Ovary (tissue), 10 donors: ENCODE measurements at places on chromosomes 2 and 18.

- DNase-seq, result no peak
Measured at GRCh38 chr2:111665011-111665410, 219.0 kb downstream of the ANAPC1 start.

GRCh38 chr18:77173275-77174030 lies 40.9 kb upstream of the MBP start:
- no peak for DNase-seq

- DNase-seq, result no peak
Measured at GRCh38 chr18:75209951-75210258, 692 bp upstream of the TSHZ1 start.

- DNase-seq, result no peak
Measured at GRCh38 chr18:58315739-58316215, 271.8 kb downstream of the NEDD4L start.

DNA sequence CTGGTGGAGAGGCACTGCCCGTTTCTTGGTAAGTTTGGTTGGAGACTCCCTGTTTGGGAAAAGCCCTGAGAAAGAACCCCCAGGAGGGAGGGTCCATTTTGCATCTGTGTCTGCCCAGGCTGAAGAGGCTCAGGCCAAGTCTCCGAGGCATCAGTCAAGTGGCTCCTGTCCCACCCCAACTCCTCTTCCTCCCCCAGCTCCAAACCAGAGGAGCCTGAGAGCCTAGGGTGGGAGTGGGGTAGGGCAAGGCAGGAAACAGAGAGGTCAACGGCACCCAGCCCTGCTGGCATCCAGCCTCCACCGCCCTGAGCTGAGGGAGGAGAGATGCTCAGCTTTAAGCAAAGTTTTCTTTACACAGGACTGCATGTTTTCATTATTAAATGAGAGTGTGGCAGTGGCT lies 38.2 kb downstream of the CYP27C1 start:
- no peak for DNase-seq

GRCh38 chr18:77777163-77777562 lies 527.5 kb downstream of the GALR1 start:
- no peak for DNase-seq

- DNase-seq, result no peak
Measured at GRCh38 chr2:229041691-229042090, 229.4 kb downstream of the PID1 start.

DNA sequence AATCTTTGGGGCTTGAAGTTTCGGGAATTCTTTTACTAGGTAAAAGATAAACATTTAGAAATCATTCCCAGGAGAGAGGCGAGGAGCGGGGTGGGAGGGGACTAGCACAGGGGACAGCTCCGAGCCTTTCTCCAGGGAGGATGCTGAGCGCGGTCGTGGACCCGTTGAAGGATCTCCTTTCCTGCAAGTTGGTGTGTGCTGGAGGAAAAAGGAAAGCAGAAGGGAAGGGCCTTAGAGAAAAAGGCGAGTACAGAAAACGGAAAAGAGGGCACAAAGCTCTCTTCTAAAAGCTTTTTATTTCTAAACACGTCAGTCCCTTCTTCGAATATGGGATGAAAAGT lies 640 bp downstream of the SLC39A6 start:
- peak; percentile 40 for DNase-seq

GRCh38 chr2:3461801-3462492 lies 57.4 kb downstream of the ADI1 start:
- DNase-seq, result no peak

DNA sequence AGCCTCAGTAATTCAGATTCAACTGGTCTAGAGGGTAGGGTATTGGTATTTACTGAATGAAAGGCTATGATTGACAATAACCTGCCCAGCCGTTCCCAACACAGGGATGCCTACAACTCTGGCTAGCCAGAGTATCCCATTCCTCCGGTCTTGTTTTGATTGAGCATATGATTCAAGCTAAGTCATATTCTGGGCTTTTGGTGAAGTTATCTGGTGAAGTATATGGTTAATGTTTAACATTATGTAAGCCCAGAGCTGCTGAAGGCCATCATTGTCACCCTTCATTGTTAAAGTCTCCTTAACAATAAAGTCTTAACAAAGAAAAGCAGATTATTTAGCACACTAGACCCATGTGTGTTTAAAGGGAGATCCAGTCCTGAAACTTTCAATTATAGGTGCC lies 152.6 kb downstream of the EXOC6B start:
- no peak for DNase-seq

- no peak for DNase-seq
Measured at GRCh38 chr2:12726271-12726670, 9.5 kb downstream of the TRIB2 start.

DNA sequence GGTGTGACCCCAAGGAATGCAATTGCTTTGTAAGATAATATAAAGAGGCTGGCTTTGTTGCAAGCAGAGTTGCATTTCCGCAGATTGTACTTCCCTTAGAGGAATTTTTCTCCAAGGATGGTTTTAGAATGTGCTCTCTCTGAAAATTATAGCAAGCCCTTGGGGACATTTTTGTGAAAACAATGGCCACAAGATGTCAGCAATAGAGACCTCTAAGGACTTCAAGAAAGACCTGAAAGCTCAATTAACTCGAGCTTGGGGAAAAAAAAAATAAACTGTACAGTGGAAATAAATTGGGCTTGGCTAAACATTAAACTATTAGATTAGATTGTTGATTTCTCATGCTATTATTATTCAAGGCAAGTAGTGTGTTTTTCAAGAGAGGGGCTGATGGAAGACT lies 81.3 kb upstream of the KYNU start:
- no peak for DNase-seq

GRCh38 chr2:36329251-36329650 lies 26.3 kb upstream of the CRIM1 start:
- DNase-seq, result no peak

- no peak for DNase-seq
Measured at GRCh38 chr2:37318401-37318800, 6.2 kb downstream of the PRKD3 start.

DNA sequence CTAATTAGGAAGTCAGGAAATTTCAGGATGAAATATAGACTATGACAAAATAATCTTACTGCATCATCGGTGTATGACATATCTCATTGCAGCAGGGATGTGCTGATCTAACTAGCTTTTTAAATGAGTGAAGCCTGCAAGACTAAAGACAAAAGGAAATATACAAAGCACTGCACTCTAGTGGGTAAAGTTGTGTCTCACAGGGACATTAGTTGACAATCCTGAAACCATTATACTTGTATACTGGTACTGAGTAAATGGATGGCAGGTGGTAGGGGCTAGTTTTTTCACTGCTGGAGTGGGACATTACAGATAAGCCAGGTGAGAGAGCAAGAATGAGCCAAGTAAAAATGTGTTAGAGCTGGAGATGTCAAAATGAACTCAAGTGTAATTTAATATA lies 317.5 kb upstream of the RAB6C start:
- DNase-seq, result no peak

DNA sequence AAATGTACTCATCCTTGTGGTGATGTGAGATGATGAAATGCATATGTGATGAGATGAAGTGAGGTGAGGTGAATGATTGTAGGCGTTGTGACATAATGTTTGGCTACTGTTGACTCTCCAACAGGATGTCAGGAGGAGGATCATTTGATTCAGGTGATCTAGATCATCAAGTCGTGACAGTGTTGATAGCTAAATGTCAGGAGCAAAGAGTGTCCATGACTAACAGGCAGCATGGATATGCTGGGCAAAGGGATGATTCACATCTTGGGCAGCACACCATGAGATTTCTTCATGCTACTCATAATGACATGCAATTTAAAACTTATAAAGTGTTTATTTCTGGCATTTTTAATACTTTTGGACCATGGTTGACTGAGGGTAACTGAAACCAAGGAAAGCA lies 40.2 kb upstream of the UBXN4 start:
- no peak for DNase-seq
